ENCODE measurements at places on chromosomes 2 and 18.

DNA sequence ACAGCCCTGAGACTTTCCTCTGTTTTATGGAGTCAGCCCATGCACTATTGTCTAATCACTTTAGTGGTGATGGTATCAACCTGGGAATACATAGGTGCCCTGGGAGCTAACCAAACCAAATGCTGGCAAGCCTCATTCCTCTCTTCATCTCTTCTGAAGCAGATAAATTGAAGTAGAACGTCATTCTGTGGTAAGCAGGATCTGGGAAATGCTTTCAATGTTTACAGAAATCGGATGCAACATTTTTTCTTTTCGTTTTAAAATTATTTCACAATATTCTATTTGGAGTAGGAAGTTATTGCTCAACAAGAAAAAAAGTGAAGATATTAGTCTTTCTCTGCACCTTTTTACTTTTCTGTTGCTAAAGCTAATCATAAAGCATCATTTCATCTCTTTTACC lies 114.2 kb downstream of the RBMS1 start:
- DNase-seq = no peak

GRCh38 chr2:130387804-130388203 lies 31.9 kb downstream of the PTPN18 start:
- DNase-seq = no peak

GRCh38 chr18:10133516-10133915 lies 219.7 kb downstream of the VAPA start:
- DNase-seq = no peak

DNA sequence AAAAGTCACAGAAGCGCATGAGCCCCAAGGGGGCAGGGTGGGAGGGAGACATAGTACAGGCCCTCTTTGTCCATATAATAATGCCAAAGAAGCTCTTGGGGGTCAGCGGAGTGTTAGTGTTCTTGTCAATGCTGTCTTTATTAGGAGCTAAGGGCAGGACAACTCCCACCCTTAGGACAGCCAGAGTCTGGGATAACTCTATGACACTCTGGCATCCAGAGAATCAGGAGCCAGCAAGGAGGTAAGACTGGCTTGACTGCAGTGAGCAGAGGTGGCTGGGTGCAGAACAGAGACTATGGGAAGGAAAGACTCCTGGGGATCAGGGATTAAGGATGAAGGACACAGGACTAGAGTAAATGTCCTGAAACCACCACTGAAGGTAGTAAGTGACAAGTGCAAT lies 19.0 kb upstream of the HNMT start:
- DNase-seq = no peak

GRCh38 chr2:127117603-127118002 lies 10.6 kb upstream of the BIN1 start:
- DNase-seq = no peak

- DNase-seq = no peak
These were observed 230.6 kb upstream of the SP5 start for GRCh38 chr2:170484552-170484951.

DNA sequence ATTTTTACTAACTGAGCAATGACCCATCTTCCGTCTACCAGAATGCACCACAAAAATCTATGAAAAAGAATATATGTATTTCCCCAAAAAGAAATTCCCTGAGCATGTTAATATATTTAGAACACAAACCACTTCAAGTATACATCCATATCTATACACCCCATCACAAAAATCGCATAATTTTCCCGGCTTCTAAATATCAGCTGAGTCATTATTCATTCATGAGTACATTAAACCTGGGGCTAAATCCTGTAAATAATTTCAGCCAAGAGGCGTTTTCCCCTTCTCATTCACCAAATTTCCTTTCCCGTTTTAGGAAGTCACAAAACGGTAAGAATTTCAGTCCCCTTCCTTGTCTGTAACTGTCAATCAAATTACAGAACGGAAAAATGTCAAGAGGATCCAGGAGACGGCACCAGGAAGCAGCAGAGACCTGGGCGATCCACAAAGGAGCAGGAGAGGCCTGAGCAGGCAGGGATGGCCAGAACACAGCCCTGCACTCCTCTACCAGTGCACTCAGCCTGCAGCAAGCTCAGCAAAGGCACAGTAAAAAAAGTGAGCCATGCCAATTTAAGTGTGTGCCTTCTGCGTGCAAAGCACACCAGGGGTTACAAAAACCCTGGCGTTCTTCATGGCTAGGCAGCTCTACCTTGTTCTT lies 300.7 kb downstream of the TCF4 start:
- no peak for DNase-seq

GRCh38 chr2:210315015-210315788 lies at the start of gene MYL1:
Gene MYL1, minus strand, starts transcription at chr2:210315174. Its CDS starts 132 bp downstream, at chr2:210315042.
- DNase-seq = no peak

GRCh38 chr18:2883076-2883735 lies 36.4 kb downstream of the EMILIN2 start:
- DNase-seq = no peak

- no peak for DNase-seq
These were observed 57.0 kb downstream of the CEP192 start for GRCh38 chr18:13048061-13048595.

DNA sequence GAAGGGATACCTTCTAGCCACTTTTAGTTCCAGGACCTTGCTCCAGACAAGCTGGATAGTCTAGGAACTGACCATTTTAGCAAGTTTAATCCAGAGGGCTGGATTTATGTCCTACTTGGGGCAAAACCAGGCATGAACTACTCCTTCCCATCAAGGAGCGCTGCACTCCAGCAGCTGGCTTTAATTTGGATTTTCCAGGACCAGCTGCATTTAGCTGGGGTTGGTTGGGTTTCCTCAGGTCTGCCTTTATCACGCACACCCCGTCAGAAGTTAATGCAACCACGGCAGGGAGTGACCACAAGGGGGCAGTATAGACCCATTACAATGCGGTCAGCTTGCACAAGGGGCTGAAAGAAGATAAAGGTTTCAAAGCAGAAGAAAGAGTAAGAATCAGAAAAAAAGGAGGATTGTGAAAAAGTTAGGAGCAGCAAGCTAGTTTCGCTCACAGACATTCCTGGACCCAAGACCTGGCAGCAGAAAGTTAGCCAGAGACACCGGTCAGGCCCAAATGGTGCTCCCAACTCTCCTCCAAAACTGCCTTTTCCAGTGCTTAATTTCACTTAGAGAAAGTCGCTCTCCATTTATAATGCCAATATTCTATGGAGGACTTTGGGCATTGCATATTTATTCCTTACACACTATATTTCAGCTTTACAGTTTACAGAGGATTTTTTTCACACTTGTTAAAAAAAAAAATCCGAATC lies 40.1 kb downstream of the SLC4A1AP start:
- peak; percentile 74 for DNase-seq

GRCh38 chr2:134634054-134634753 lies 84.6 kb downstream of the TMEM163 start:
- no peak for DNase-seq

GRCh38 chr2:214543386-214543955 lies 132.6 kb downstream of the VWC2L start:
- no peak for DNase-seq

DNA sequence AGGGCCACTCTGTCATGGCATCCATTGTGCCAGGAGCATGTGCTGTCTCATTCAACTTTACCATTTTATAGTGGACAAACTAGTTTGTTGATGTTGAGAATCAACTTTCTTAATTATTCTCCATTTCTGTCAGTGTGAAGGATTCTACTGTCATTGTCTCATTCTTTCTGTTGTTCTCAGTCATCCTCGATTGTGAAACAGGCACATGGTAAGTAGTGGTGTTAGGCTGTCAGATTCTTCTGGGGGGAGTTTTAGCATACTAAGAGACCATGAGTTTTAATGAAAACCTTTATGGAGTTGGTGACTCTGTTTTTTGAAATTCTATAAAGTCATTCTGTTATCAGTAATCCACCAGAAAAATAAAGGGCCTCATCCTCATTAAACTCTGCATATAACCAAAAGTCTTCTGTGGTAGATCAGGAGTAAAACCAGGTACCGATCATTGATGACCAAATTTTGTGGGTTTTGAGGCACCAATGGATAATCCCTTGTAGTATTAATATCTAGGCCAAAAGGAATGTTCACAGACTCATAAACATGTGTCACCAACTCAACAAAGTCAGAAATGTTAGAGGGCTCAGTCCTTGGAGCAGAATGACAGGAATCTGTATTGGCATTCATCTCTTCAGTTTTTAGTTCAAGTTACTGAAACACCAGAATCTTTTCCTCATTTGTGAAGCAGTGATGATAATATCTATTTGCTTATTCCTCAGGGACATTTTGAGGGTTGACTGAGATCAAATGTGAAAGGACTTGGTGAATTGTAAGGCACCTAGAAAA lies 73.2 kb downstream of the CERS6 start:
- no peak for DNase-seq

DNA sequence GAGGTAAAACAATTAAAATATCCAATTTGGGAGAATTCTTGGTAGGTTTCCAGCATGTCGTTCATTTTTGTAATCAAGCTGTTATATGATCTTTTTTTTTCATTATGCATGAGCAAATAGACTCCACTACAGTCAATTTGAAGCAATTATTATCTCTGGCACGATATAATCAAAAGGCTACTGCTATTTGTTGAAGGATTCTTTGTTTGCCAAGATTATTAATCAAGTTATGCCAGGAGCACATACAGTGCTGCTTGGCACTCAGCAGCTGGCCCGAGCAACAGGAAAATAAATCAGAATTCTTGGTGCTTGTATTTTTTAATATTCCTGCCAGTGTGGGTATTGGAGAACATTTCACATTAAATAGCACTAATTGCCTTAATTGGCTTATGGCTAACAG lies 279.5 kb downstream of the RND3 start:
- DNase-seq = no peak

GRCh38 chr2:204863336-204863735 lies 318.1 kb downstream of the PARD3B start:
- no peak for DNase-seq

GRCh38 chr2:202750763-202751427 lies 116.1 kb downstream of the FAM117B start:
- DNase-seq = no peak

DNA sequence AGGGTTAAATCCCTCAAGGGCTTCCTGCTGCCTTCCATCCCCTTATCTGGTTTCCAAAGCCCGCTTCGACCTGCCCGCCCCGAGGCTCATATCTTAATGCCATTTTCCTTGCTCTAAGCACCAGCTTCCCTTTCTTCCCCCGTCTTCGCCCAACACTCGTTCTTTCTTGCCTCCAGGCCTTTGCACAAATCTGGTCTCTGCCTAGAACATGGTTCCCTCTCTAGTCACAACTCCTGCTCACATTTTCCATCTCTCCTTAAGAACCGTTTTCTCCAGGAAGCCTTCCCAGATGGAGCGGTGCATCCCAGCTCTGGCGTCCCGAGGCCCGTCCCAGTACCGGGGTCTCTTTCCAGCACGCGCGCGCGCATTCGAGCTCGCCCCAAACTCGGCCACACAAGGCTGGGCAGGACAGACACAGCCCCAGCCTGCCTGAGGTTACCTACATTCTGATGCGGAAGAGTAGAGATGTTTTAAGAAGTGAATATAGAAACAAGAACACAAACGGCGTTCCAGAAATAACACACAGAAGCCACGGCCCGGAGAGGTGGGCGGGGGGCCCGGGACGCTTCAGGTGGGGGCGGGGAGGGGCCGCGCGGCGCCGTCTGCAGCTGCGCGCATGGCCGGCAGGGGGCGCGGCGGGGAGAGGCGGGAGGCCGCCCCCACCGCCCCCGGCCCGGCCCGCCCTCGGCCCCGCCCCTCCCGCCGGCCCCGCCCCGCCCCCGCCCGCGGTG lies at the start of gene DGKD:
DGKD (plus strand) TSS at position 726 of the 731 bp plus-strand sequence. CDS start 25 bp downstream, outside the sequence.
- peak; percentile 48 for DNase-seq

- no peak for DNase-seq
These were observed 10.8 kb downstream of the SNORC start for GRCh38 chr2:232880764-232881351.

GRCh38 chr2:213834746-213835145 lies 550.5 kb downstream of the SPAG16 start:
- DNase-seq = no peak

- DNase-seq = no peak
These were observed 22.6 kb downstream of the ST6GAL2 start for GRCh38 chr2:106863387-106863786.

DNA sequence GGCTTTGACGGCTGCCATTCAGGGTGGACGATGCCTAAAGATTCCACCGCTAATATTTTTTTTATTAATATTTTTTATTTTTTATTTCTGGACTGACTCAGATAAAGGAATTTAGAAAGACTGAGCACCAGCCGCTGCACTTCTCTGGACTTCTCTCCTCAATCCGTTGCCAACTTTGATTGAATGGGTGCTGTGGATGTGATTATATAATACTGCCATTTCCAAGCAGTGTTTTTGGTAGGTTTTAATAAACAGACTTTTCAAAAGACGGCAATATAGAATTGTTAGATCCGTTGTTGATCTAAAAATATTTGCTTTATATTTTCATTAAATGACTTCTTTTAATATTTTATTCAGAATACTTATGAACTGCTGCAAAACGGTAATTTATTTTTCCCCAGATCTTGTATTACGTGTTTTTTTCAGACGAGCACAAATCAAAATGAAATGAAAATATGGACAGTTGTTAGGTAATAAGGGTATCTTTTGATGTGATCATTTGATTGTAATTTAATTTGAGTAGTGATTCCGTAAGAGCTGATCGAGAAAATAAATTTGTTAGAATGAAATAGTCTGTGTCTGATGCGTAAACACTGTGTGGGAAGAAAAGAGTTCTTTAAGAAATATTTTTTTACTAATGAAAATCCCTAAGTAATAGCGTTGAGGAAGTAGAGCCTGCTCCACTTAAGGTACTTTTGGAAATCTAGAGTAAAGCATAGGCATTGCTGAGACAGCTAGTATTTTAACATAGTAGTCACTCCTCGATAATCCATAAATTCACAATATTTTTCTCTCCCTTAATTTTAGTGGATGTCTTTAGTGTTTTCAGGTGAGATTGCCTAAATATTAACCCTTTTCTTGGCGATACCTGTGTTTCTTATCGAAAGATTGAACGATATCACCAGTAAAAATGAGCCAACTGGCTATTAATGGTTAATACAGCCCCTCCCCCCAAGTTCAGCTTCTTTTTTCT lies 4.4 kb downstream of the POU3F3 start:
- DNase-seq = no peak

DNA sequence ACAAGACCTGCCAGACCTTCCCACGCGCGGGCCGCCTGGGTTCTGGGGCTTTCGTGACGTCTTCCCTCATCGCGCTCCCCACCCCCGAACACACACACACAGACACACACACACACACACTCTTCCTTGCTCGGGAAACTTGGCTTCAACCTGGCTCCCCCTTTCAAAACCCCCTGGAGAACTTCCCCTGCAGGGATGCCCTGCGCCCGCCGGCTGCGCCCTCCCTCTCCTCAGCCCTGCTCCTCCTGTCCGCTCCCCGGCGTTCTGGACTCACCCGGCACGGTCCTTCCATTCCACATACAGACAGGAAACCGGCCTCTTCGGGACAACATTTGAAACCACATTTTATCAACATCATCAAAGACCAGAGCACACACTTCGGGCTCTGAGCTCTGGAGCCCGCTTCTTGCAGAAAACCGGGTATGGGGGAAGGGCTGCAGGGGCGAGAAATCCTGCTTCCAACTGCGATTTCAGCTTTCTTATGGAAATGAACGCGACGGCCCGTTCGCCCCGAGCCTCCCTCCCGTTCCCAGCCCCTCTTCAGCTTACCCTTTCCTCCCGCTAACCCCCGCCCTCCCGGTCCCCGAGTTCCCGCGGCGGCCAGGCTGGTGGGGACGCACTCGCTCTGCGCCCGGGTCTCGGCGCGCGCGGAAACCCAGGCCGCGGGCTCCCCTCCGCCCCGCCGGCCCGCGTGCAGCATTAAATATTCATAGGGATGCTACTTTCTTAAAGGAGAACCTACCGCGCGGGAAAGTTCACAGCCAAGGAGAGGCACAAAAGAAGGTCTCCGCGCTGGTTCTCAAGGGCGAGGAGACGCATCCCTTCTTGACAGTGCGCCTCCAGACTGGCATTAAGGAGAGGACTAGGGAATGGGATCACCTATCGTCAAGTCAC lies 18.3 kb downstream of the POU3F3 start:
- DNase-seq = no peak

- no peak for DNase-seq
These were observed 40.4 kb downstream of the PTPN2 start for GRCh38 chr18:12843420-12844350.

Data from stimulated activated CD4-positive, alpha-beta T cell treated with anti-CD3 and anti-CD28 coated beads, Interleukin-1b, Interleukin-23, amount 100 ng/mL, for 1 hour (primary cell).